Ascending aorta (tissue), 2 donors: ENCODE measurements at places on chromosomes 3 and 15.

- no peak for DNase-seq
These were observed 97.8 kb downstream of the GTPBP8 start for GRCh38 chr3:113088616-113089015.

DNA sequence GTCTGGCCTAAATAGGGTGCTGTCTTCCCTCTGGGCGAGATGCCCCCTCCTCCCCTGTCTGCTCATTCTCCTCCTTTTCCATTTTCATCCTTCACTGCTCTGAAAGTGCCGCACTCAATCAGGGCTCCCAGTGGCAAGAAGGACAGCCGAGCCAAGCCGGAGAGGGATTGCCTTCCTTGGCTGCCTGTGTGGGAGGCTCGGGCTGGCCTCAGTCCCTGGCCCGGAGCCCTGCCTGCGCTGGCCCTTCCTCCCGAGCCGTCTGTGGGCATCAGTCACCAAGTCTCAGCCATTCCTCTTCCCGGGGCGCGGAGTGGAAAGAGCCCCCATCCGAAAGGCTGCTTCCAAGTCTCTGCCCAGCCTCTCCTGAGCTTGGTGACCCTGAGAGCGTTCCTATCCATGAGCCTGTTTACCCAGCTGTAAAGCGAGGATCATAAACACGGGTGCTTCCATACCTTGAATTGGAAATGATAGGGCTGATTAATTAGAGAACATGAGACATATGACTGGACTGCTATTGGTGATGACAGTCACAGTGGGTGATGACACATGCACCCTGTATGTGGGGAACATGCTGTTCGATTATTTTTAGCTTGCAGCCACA lies 59.1 kb upstream of the TLE3 start:
- DNase-seq: no peak

DNA sequence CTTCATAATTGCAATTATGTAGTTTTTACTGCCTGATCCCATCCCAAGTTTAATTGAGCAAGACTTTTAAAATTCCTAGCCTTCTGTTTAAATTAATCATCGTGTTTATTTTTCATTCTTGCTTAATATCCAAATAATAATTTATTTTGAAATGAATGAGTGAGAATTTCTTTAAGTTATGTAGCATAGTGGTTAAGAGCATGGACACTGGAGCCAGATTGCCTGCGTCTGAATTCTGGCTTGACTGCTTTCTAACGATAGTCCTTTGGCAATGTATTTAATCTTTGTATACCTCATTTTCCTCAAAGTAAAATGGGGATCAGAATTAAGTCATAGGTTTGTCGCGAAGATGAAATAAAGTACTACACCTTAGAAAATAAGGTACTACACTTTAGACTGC lies 71.4 kb downstream of the LRRC49 start:
- DNase-seq: no peak

DNA sequence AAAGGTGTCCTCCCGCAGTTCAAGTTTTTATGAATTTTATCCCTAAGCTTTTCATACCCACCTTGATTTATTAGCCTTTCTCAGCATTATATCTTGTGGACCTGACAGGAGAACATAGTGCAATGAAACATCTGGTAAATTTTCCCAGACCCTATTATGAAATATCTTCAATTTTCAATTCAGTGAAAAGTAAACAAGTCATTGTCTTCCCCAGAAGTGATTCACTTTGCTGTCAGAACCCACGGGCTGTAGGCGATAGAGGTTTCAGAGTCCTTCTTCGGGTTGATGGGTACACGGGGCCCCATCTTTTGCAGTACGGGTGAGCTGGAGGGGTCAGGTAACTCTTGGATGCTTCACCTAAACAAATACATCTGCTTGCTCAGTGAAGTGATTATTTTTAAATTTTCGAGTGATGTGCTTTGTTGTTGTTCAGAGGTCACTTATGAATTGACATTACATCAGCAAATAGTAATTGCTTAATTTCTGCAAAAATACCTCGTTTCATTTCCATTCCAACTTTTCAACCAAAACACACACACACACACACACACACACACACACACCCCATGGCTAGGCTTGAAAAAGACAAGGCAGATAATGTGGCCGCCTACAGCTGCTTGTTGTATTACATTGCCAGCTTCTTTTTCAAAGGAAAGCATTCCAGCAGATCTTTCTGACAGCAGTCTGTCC lies 102.9 kb downstream of the SEMA6D start:
- no peak for DNase-seq

- DNase-seq: no peak
These were observed 20.1 kb downstream of the FAM3D start for GRCh38 chr3:58646503-58646902.

GRCh38 chr3:52782412-52783210 lies 5.2 kb downstream of the ITIH1 start:
- DNase-seq: no peak

DNA sequence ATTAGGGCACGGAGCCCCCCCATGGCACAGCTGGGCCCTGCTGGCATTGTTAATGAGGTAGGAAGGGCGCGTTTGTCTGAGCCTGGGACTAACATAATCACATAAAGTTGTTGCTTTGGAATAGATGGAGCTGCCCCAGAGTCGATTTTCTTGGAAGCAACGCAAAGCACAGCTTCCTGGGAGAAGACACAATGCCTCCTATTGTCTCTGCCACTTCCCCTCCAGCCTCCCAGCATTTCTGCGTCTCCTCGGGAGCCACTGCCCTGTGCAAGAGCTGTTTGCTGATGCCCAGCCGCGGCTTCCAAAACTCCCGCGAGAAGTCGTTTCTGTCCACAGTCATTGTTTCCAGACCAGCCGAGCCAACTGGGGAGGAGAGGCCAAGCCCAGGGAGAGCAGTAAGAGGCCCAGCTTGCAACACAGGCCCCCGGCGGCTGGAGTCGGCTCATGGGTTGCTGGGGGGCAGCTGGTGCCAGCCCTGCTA lies 18.1 kb upstream of the ALDH1A3 start:
- DNase-seq: no peak

DNA sequence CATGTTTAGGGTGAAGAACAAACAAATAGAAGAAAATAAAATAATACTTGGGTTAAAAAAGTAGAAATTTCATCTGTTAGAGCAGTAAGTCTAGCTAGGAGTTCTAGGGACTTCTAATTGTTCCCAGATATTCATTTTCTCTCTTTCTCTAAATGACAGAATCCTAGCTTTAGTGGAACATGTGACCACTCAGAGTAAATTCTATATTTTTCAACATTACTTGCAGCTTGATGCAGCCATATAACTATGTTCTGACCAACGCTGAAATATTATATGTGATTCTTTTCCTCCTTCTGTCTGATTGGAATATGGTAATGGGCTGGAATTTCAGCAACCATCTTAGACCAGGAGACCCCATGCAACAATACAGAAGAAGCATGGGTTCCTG lies 8.1 kb downstream of the PTX3 start:
- DNase-seq: no peak

- DNase-seq: no peak
These were observed 145.6 kb upstream of the SLC2A2 start for GRCh38 chr3:171172070-171172469.

GRCh38 chr15:93319121-93319814 lies 230.3 kb upstream of the RGMA start:
- peak; percentile 25 for DNase-seq

GRCh38 chr3:80767604-80768003 lies 993.8 kb downstream of the GBE1 start:
- DNase-seq: no peak

DNA sequence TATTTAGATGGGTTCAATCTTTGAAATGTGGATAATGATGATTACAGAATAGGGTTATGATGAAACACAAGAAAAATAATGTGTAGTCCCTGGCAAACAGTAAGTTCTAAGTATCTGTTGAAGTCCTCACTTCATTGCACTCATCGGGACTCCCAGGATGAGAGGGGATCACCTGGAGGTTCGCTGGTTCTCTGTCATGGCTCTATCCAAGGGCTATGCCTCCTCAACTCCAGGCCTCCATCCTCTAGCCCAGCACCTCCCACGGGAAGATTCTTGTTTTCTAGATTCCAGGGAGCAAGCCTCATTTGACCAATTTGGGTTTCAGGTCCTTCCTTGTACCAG lies 45.5 kb downstream of the ANP32A start:
- DNase-seq: no peak

- DNase-seq: no peak
These were observed 624 bp downstream of the AP3B2 start for GRCh38 chr15:82709081-82709420.

DNA sequence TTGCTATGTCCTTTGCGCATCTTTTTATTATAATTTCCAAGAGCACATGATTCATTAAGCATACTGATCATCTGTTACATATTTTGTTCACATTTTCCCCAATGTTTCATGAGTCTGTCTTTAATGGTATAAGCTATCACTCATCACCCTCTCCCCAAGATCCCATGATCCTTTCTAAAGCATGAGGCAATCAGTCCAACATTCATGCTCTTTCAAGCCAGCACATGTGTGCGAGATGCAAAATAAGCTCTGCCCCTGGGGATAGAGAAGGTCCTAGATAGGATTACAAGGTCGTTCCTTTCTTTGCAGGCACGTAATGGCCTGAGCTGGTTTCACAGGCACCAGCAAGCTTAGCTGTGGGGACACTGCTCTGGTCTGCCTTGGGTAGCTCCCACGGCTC lies 32.2 kb upstream of the B3GNT5 start:
- no peak for DNase-seq

DNA sequence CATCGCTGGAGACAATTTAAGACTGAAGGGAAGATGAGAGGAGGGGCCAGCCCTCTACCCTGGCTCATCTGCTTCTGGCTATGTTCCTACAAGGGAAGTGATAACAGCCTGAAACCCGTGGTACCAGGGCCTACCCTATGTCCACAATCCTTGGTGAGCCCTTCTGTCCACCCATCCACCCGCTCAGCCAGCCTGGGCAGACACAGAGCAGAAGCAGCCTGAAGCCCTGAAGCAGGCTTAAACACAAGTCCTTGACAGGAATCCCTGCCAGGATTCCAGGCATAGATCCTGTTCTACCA lies 15.4 kb downstream of the CLK3 start:
- no peak for DNase-seq
